Stimulated activated naive CD8-positive, alpha-beta T cell treated with anti-CD3 and anti-CD28 coated beads, Interleukin-15, Interleukin-2, amounts not matched to agents 100 U/mL and 50 U/mL, for 24 hours (primary cell): ENCODE measurements at places on chromosomes 7 and 10.

DNA sequence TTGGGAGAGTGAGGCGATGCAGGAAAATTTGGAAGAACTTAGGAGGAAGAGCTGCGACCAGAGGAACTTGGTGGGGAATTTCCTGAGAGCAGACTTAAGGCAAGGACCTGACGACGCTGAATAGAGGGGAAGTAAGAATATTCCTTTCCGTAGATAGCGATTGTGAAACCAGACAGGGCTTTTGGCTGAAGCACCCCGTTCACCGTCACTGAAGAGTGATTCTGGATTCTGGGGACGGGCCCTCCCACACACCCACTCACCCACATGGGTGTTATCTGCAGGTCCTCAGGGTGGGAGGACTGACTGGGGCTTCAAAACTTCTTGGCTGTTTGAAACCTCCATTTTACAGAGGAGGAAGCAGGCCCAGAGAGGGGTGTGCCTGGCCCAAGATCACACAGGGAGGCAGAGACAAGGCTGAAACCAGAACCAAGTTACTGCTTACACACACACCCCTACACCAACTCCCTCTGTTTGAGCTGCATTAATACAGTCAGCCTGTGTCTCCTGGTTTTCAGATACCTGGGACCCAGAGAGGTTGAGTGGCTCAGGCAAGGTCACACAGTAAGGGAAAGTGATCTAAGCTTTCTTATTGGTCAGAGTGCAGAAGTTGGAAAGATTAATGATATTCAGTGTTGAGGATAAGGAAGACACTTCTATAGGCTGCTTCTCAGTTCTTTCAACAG, 37.2 kb upstream of the CDH23 start:
- DNase-seq: no peak

- no peak for DNase-seq
Measured at GRCh38 chr10:101686133-101686925, 8.6 kb downstream of the FBXW4 start.

DNA sequence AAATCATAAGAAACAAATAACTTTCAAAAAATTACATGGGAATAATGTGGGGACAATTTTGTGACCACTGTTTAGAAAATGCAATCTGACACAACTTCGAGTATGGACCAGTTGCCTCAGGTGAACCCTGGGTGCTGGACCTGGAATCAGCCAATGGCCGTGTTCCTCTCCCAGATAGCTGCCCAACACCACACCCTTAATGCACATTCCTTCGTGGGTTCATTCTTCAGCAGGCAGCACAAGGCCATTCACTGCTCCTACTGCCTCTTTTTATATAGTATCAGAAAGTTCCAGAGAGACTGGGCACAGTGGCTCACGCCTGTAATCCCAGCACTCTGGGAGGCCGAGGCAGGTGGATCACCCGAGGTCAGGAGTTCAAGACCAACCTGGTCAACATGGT, 89.1 kb upstream of the PARD3 start:
- DNase-seq: no peak

- no peak for DNase-seq
Measured at GRCh38 chr7:9204571-9204970, 771.2 kb downstream of the NXPH1 start.

- DNase-seq: no peak
Measured at GRCh38 chr7:70812511-70812910, 319.4 kb upstream of the GALNT17 start.

DNA sequence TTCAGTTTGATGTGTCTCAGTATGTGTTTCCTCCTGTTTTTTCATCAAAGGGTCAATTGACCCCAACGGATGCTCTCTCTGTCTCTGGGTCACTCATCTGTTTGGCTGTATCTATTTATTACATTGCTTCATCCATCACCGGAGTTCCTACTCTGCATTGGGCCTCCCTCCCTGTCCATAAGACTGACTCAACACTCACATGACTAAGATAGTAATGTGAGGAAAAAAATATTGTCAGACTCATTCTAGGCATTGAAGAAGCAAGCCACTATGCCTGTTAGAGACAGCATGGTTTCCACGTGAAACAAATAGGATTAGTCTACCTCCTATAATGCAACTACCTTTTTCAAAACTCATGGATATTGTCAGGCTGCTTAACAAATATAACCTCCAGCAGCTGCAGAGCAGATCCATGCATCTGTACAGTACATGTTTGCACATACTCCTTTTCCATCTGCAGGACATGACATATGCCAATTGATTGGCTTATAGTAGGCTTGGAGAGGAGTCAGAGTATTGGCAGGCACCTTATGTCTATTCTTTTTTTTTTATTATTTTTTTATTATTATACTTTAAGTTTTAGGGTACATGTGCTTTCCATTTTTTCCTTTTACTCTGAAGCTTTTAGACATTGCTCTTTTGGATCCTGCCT, 275.2 kb downstream of the LRRTM3 start:
- DNase-seq: no peak

GRCh38 chr7:934469-935163, 19.9 kb downstream of the ADAP1 start:
- no peak for DNase-seq

GRCh38 chr10:133109711-133110110, 22.0 kb downstream of the ADGRA1 start:
- no peak for DNase-seq

GRCh38 chr7:138125598-138126111, 49.4 kb downstream of the AKR1D1 start:
- no peak for DNase-seq

DNA sequence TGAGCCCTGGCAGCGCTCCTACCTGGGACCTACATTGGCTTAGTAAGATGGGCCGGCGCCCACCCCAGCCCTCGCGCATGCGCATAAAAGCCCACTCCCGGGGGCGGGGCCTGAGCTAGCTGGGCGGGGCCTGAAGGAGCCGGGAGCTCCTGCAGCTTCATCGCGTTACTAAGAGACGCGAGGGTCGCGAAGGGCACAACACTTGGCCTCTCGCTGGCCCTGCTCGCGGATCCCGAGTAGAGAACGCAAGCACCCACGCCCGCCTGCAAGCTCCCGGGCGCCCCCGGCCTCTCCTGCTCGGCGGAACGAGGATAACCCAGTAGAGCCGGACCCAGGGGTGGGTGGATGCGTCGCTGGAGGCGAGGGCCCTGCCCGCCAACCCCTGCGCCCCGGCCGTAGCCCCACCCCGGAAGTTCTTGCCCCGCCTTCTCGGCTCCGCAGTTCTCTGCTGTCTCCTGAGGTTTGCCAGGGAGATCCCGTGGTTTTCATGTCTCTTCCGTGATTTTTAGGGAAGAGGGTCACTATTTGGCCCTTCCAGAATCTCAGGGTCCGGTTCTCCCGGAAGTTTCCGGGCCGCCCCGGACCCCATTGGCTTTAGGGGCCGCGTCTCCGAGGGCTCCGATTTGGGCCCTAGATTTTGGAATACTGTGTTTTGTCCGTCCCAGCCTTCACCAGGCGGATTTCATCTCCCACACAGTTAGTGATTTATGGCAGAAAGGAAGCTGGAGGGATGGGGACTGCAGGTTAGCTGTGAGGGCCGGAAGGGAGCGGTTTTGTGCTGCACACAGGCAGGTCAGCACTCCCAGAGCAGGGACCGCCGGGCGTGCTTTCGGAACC, at the start of gene MEIG1:
Gene MEIG1, plus strand, starts transcription at position 168 of the 837 bp plus-strand sequence. CDS start 7,081 bp downstream, outside the sequence.
- DNase-seq: peak; percentile 97

GRCh38 chr7:133545618-133546017, 292.7 kb downstream of the EXOC4 start:
- DNase-seq: no peak

DNA sequence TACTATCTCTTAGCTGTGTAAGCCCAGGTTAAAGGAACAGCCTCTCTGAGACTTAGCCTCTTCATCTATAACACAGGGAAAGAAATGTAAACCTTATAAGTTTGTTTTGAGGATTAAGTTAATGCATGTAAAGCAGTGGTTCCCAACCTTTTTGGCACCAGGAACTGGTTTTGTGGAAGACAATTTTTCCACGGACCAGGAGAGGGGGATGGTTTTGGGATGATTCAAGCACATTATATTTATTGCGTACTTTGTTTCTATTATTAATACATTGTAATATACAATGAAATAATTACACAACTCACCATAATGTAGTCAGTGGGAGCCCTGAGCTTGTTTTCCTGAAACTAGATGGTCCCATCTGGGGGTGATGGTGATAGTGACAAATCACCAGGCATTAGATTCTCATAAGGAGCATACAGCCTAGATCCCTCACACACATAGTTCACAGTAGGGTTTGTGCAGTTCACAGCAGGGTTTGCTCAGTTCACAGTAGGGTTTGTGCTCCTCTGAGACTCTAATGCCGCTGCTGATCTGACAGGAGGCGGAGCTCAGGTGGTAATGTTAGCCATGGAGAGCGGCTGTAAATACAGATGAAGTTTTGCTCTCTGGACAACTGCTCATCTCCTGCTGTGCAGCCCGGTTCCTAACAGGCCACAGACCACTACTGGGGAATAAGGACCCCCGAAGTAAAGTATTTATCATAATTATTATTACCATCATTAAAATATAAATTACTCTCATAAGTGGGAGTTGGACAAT, 41.3 kb upstream of the ANK3 start:
- no peak for DNase-seq

DNA sequence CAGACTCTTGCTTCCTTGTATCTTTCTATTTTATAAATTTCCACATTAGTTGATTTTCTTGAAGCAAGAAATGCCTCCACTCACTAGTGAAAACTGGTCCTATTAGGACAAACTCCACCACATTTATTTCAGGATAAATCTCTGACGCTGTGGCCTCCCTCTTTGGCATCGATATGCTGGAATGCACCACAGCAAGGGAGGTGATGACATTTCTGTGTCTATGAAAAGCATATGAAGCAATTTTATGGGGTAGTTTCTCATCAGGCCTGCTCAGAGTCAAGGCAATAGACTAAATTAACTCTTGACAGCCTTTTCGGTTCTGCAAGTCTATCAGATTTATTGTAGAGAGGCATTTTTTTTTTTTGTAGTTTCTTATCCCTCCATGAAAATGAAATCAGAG, 304.4 kb downstream of the ZEB1 start:
- no peak for DNase-seq
